ENCODE measurements at places on chromosomes 11 and 22. TPM values are rescaled to one million over a fixed set of nuclear protein-coding genes. Genes with fewer than 3 reads are reported as not detected.
A peak's percentile ranks its signal among the peaks of the same experiment; 100 is the strongest.

DNA sequence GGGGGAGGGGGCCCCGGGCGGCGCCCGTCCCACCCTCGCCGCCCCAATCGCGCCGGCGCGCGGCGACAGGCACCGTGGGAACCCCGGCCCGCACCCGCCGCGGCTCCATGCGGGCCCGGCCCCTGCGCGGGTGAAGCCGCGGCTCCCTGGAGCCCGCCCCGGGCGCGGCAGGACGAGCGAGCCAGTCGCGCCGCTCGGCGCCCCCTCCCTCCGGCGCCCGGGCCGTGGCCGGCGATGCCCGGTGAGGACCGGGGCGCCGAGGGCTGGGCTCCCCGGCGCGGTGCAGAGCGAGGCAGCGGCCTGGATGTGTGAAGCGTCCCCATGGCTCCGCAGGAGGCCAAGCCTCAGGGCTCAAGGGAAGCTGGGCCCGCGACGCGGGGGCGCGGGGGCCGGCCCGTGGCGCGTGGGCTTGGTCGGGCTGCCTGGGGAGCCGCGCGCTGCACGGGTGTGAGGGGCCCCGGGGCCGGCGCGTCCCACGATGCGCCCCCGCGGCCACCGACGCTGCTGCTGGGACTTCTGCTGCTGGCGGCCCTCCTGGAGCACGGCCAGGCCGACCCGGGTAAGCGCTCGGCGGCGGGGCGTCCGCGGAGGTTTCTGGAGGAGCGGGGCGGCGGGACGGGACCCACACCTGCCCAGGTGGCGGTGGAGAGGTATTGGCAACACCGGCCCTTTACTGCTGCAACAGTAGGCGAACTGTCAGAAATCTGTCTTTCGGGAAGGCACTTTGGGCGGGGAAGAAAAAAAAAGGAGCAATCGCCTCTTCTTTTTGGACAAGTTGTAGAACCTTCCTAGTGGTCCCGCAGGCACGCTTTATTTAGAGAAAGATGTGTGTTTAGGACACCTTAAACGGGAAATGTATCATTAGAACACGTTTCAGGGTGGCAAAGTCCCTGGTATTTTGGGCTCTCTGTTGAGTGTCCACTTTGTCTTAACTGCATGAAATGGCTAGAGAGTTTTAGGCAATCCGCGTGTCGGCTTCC is 119.4 kb downstream of the HIPK3 start:
- DNase-seq = no peak

GRCh38 chr11:841981-842369 is 354 bp downstream of the POLR2L start:
- no peak for DNase-seq

DNA sequence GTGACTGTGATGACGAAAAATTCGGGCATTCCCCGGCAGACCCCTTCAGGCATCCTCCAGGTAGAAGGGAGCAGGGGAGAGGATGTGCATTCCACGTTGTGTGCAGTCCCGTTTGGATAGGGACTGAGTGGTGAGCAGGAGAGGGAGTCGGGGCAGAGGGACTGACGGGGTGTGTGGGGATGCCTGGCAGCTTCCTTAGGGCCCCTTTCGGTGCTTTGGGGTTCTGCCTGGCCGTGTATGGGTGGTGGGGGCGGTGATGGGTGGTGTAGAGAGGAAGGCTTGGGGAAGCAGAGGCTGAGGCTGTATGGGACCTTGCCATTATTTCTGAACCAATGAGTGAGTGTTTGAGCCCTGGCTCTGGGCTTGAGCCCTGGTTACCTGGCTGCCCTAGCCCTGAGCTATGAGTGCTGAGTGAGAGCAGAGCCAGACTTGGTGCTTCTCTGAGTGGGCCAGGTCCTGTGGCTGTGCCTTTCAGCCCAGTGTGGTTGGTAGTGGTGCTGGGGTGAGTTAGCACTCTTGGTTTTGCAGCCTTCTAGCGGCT is 914 bp downstream of the INPPL1 start:
- DNase-seq = peak; percentile 31

PPP6R2 gene
- 46.2 TPM for total RNA-seq

DNA sequence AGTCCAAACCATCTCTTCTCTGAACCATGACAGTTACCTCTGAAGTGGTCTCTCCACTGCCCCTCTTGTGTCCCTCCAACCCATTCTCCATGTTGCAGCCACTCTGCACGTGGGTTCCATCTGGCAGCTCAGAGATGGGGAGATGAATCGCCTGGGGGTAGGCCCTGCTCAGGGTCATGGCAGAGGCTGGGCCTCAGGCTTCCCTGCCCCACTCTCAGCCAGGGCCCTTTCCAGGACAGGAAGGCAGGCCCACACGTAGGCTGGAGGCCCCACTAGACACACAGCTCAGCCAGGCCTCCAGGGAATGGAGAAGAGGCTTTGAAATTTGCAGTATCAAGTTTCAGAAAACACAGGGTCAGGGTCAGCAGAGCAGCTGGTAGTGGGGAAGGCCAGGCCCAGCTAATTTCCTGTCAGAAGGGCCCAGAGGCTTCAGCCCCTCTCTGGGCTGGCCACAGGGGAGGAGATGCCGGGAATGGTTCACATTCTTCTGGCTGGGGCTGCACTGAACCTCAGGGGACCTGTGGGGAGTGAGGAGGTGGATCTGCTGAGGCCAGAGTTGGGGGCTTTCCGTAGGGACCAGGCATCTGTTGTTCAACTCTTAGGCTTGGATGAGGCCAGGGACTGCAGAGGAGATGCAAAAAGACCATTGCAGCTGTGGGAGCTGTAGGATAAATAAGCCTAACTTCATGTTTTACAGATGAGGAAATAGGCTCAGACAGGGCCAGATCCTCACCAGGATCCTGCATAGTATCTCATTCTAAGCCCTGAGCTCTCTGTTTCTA is 101.6 kb downstream of the SWAP70 start:
- no peak for DNase-seq

DNA sequence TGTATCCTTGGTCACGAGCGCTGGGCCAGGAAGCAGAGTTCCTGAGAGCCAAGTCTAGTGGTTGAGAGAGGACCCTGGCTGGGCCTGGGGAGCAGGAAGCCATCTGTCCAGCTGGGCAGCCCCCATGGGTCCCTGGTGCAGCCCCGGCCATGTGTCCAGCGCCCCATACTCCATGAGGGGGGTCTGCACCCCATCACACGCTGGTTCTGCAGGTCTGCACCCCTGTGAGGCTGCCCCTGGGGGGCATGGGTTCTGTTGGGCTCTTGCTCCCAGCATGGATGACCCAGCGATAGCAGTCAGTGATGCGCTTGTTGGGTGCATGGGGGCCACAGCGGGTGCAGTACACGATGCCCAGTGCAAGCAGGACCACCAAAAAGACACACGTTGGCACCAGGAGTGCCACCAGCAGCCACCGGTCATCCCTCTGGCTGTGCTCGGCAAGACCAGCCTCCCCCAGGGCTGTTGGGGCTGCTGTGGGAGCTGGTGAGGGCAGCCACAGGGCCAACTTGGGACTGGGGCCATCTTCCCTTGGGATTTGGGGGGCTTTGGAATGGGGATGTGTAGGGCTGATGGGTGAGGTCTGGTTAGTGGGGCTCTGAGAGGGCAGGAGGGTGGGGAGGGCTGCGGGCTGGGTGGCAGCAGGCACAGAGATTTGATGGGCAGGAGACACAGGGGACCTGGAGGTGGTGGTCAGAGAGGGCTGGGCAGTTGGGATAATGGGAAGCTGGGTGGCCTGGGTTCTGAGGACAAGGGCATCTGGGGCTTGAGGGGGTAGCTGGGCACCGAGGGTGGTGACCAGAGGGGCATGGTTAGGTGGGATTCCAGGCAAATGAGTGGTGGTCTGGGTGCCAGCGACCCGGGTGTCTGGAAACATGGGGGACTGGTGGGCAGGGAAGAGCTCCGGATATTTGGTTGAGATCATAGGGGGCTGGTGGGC is 2.0 kb downstream of the CD248 start:
- DNase-seq = no peak

GRCh38 chr11:116648247-116649174 is 124.3 kb downstream of the BUD13 start:
- no peak for DNase-seq

DNA sequence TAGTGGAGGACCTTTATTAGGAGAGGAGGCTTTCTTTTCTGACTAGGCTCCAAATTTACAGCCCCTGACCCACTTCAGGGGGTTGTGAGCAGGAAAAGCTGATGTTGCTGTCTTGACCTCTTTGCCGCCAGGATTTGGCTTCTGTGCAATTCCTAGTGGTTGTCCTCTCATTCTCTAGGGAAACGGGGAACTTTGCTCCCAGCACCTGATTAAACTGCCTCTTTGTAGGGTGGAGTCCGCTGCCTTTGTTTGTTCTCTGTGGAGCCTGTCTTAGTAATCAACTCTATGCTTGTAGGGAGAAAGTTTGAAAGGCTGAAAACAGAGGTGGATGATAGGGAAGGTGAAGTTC is 16.3 kb downstream of the CTNND1 start:
- peak; percentile 78 for DNase-seq

IL18 gene
- 53.6 TPM for total RNA-seq

DNA sequence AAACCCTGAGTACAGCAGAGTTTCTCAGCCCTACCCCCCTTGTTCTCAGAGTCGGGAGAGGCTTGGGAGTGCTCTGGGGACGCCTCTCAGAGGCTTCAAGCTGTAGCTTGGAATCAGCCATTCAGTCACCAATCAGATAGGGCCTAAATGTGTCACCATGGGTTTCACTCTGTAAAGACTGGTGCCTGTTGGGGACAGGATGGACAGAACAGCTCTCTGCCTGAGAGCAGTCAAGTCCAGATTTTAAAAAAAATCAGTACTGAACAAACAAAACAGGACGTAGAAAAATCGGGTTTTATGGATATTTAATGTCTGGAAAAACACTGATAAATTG is 1.3 kb downstream of the FADD start:
- DNase-seq = no peak

- no peak for DNase-seq
Observed at GRCh38 chr22:46946383-46946962, 184.0 kb downstream of the TBC1D22A start.

DNA sequence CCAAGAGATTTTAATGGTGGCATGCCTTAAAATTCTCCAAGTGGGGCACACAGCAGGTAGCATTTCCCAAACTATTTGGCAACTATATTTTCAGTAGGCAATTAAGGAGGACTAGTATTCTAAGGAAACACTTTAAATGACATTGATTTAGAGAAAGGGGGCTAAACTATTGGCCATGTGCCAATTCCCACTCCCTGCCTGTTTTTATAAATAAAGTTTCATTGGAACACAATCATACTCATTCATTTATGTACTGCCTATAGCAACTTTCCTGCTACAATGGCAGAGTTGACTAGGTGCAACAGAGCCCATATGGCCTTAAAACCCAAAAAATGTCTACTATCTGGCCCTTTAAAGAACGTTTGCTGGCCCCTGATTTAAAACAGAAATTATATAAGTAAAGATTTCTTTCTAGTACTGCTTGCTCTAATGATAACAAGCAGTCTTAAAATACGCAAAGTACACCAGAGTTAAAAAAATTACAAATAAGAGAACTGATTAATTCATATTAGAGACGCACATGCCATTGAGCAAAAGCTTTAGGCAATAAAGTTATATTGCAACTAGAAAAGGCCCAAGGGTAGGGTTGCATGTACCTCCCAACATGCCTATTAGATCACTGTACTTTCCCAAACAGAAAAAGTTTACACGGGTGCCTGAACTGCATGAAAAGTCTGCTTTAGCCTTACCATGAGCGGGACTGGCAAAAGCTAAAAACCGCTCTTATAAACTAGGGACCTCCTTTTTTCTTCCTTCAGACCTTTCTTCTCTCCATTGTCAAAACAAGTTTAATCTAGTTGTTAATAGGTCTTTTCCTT is 14.2 kb downstream of the E2F8 start:
- no peak for DNase-seq

Measured in PC-3 (cell line).